ENCODE measurements at places on chromosomes 1 and 21.

DNA sequence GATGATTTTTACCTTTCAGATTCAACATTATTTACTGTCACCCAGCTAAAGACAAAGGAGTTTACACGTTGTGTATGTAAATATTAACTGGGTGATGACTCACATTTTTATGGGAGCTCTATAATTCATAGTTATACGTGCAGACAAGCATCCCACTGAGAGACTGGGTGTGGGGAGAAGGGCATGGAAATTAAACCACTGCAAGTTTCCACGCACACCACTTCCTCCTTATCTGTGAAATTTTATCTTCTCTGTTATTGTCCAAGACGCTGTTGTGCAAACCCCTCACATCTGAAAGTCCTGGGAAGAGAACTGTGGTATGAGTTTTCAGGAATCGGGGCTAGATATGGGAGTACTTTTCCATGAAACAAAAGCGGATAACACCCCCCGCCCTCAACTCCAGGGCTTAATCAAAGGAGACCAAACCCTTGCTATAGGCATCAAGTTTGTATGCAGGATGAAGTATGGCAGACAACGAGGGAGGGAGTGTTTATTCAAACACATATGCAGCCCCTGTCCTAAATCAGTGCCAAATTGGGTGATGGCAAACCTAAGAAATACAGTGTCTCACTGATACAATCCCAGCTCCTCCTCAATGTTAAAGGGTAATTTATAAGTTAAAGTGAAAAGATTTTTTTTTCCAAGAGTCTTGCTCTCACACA, 23.3 kb upstream of the DPT start:
- DNase-seq: no peak

- DNase-seq: no peak
These were observed 56.0 kb downstream of the PRDM15 start for GRCh38 chr21:41823166-41823565.

- DNase-seq: no peak
These were observed 386.1 kb downstream of the SETD4 start for GRCh38 chr21:35674091-35674671.

GRCh38 chr1:98949621-98950020, 55.0 kb downstream of the PLPPR5 start:
- DNase-seq: no peak

DNA sequence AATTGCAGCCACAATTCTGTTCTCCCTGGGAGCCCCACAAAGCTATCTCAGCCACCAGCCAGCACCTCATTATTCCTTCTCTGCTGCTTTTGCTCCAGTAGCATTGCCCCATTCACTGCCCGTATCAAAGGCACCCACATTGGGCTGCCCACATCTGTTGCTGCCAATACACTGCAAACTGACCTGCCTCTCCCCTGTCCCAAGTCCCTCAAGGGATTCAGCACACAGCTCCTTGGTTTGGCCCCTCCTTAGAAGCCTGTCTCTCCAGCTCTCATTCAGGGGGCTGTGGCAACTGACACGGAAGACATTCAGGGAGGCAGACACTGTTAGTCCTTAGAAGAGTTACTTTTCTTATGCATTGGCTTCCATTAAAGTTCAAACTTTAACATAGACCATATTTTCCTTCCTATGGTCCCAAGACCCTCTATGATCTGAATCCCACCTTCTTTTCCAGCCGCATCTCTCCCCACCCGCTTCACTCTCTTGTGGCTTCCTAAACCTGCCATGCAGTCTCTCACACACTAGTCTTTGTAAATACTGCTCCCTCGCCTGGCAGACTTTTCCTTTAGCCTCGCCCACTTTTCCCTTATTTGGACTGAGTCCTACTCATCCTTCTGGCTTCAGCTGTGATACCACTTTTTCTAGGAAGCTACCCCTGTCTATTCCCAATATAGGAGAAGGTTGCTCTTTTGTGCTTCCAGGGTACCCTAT, 19.3 kb upstream of the KLHDC8A start:
- DNase-seq: peak; percentile 61

- no peak for DNase-seq
These were observed 101.9 kb downstream of the PTGER3 start for GRCh38 chr1:70945676-70946075.

DNA sequence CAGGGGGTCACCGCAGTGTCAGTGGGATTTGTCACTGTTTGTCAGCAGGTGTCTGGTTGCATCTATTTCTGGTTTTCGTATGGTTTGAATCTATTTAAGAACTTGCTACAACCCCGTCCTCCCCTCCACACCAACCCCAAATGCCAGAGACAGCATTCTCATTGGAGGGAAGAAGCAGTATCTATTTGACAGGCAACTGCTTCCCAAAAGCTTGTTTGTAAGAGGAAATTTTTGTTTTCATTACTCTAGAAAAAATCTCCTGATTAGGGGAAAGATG, 54.4 kb downstream of the NR5A2 start:
- peak; percentile 6 for DNase-seq

DNA sequence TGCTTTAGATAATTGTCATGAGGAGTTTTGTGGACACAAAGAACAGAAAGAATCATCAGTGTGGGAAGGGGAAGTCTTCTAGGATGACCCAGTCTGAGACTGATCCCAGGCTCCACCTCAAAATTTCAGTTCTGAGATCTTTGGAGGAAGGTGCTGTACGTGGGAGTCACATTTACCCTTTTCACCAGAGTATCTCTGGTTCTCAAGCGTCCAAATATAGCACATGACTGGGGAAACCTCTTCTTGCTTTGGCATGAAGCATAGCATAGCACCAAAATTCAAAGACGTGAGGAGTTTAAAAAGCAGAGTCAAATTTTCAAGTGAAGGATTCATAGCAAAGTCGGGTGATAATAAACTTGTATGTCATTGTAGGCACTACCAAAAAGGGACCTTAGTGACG, 96.5 kb downstream of the LRRC53 start:
- DNase-seq: no peak

DNA sequence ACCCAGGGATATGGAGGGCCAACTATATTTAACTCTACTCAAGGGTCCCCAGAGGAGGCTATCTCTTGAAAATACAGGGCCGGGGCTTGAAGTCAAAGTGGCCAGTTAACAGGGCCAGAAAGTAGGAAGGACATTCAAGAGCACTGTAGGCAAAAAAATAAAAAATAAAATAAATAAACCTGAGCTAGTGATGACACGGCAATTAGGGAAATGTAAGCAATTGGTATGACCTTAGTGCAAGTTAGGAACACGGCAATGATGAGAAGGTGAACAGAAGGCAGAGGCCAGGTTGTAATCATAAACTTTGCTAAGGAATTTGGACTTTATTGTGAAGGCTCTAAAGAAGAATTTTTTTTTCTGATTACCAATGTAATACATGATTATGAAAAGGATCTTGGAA, 3.4 kb upstream of the B3GALNT2 start:
- DNase-seq: no peak

DNA sequence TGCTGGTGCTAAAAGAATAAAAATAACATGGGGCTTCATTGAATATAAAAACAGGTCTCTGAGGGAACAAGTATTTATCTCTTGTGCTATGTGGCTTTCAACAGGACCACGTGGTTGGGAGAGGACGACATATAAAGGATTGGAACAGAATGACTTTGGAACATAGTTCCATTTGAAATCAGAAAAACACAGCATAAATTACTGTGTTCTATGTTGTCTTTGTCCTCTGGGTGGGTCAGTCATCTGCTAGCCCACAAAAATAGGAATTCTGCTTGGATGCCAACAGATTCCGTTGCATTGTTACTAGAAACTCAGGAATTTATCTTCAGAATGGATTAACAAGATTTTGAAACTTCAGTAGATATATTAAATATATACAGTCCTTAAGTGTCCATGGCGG, 5.9 kb downstream of the CEP85 start:
- peak; percentile 37 for DNase-seq

DNA sequence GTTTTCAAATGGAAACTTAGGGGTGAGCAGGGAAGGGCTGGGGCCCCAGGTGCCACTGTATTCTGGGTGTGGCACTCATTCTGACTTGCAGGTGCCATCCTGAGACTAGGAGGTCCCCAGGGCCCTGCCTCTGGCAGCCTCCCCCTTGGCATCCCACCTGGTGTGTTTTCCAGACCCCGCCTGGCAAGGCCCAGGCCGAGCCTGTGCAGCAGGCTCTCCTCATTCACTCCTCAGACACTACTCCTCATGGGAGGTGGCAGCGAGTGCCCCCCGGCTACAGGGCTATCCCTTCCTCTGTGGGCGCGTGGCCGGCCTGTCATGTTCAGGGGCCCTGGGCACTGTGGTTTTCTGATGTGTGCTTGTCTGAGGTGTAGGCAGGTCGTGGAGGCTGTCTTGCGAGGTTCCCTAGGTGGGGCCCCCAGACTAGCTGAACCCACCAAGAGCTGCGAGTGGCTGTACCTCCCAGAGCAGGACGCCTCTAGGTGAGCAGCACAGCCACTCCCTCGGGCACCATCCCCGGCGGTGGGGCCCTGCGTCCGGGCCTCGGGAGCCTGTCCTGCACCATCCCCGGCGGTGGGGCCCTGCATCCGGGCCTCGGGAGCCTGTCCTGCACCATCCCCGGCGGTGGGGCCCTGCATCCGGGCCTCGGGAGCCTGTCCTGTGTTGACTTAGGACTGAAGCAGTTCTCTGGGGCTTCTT, 13.2 kb downstream of the SLX9 start:
- DNase-seq: no peak

DNA sequence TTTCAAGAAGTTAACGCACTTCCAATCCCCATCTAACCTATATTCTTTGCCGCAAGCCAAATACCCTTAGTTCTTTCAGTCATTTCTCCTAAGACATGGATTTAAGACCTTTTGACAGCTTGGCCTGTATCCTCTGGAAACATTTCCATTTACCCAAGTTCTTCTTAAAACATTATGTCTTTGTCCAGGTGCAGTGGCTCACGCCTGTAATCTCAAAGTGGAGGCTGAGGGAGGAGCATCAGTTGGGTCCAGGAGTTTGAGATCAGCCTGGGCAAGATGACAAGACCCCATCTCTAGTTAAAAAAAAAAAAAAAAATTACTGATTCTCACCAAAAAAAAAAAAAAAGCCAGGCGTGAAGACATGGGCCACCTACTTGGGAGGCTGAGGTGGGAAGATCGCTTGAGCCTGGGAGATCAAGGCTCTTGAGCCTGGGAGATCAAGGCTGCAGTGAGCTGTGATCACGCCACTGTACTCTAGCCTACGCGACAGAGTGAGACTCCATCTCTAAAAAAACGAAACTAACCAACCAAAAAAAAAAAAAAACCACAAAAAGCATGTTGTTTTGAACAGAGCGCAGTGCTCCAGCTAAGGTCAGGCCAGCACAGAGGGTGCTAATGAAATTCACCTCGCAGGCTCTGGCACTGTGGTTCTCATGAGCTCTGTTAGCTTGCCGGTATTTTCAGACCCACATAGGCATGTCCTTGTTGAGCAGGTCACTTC, 36.0 kb downstream of the NUAK2 start:
- no peak for DNase-seq

DNA sequence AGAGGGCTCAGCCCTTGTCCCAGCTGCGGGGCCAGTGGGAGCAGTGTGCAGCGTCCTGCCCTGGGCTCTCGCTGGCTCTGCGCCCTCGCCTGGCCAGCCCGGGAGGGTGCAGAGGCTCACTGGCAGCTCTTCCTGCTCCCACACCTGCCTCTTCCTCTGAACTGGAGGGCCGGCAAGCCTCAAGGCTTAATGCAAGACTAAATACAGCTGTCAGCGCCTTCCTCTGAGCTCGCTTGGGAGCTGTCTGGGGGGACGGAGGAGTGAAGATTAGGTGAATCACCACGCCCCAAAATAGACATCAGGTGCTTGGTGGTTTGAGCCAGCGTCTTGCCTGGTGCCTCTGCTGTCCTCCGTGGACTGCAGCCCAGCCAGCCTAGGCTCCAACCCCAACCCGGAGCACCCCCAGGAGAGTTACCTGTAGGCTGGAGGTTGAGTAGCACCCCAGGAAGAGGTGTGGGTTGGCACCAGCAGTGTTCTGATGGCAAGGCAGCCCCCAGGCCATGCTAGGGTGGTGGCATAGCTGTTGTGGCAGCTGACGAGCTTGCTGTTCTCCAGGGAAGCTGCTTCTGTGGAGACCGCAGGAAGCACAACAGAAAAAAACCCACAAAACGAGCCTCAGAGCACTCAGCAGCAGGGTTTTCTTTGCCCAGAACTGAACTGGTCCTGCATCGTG, 36.9 kb downstream of the UMODL1 start:
- peak; percentile 88 for DNase-seq

- no peak for DNase-seq
These were observed 28.5 kb upstream of the PRELP start for GRCh38 chr1:203447151-203447550.

DNA sequence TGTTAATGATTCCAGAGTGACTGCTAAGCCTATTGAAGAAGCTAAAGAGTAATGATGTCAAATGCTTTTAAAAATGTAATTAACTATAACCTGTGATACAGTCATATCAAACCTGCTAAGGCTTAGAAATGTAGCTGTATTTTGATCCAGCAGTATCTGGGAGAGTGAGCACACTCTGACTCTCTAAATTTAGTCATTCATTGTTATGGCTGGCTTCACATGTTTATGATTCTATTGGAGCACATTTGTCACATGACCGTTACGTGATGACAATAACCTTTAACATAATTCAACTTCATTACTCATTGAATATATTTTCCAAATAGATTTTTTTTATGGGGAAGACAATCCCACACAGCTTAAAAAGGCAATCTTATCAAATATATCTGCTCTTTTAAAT, 587.1 kb downstream of the LMO4 start:
- DNase-seq: no peak

DNA sequence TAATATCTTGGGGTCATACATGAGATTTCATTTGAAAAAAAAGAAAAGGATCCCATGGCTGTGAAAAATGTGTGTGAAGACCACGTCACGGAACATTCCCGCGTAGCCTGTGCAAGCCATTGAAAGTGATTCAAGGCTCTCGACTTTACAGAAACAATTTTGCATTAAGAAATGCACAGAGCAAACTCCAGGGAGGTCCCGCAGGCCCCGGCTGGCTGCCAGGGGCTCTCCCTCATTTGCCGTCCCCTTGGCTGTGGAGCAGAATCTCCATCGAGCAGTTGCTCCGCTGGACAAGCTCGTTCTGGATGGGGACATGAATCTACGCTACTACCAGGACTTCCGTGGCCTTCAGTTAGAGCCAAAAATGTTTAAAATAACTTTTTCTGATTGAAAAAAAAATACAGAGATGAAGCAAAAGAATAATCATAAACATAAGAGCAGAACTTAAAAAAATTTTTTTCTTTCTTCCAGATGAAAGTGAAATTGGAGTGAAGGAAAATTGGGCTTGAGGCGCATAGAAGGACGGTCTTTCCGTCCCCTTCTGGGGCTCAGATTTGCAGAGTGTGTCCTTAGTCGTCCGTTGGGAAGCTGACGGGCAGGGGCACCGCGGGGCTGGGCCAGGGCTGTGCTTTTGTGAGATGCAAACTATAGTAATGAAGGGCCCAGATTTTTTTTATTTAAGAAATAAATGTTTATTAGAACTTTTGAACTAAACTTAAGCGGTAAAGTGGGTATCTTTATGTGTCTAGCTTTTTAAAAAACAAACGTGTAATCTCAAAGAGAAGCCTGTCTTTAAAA, 68.1 kb upstream of the ARHGEF16 start:
- no peak for DNase-seq

- peak; percentile 67 for DNase-seq
These were observed 182.1 kb upstream of the DMRTA2 start for GRCh38 chr1:50605186-50605875.

GRCh38 chr1:234617131-234617985, 7.4 kb upstream of the IRF2BP2 start:
- peak; percentile 93 for DNase-seq

- no peak for DNase-seq
These were observed 1.2 kb downstream of the PTTG1IP start for GRCh38 chr21:44872323-44872648.

- DNase-seq: no peak
These were observed 27.1 kb downstream of the AK2 start for GRCh38 chr1:33009561-33009960.

- no peak for DNase-seq
These were observed 26.4 kb upstream of the EEIG2 start for GRCh38 chr1:108533351-108534083.

Measured in myocyte (in vitro differentiated cells).